Activated T-helper 1 cell treated with anti-CD3 and anti-CD28 coated beads, Interleukin-2, amount 50 U/mL, for 16 hours (primary cell): ENCODE measurements at places on chromosomes 5 and 9.

DNA sequence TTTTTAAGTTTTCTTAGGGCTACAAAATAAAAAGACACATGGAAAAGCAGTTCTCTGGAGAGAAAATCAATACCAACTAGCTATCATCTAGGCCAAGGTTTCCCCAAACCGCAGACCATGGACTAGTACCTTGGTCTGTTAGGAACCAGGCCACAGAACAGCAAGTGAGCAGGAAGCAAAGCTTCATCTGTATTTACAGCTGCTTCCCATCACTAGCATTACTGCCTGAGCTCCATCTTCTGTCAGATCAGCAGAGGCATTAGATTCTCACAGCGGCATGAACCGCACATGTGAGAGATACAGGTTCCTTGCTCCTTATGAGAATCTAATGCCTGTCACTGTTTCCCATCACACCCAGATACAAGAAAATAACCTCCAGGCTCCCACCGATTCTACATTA is 1907.6 kb upstream of the ACO1 start:
- DNase-seq: no peak

GRCh38 chr5:102668220-102668932 is 86.7 kb upstream of the PAM start:
- DNase-seq: no peak

GRCh38 chr9:108813951-108814601 is 41.7 kb downstream of the ACTL7B start:
- DNase-seq: no peak

GRCh38 chr5:157608972-157609565 is 33.5 kb upstream of the ADAM19 start:
- no peak for DNase-seq

DNA sequence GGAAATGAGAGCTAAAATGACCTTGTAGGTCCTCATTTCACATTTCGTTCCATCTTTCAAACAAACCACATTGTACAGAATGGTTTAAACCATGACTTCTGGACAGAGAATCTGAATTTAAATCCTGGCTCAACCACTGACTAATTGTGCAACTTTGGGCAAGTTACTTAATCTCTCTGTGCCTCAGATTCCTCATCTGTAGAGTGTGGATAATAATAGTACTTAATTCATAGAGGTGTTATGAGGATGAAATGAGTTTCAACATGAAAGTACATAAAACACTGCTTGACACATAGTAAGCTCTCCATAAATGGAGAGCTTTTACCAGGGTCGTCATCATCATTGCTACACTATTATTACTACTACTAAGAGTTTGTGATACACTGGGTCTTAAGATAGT is 46.3 kb upstream of the FOXE1 start:
- DNase-seq: no peak

DNA sequence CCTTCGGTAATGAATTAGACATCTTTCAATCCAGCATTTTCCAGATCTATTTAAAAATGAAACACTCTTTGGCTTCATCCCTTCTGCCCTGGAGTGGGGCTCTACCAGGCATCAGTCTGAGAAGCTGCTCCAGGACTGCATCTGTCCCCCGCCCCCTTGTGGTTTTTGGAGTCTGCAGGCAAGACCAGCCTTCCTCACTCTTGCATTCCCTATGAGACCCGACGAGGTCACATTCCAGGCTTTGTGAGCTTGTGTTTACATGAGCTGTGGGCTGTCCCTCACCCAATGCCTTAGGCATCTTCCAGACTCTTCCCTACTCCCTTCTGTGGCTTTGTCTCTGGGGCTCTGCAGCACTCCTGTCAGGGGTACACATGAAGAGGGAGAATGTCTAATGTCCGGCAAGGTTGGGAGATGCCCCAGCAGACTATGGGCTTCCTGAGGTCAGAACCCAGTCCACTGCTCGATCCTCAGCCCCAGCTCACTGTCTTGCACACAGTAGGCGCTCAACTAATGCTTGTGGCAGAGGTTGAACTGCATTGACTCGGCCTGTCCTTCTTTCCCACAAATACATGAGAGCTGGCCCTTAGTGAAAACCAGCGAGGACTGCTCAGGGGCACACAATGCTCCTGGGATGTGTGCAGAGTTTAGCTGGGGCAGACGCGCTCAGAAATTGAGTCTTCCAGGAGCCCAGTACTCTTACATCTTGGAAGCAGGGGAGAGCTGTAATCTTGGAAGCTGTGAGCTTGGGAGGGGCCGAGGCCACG is 11.7 kb upstream of the GADD45G start:
- DNase-seq: no peak

DNA sequence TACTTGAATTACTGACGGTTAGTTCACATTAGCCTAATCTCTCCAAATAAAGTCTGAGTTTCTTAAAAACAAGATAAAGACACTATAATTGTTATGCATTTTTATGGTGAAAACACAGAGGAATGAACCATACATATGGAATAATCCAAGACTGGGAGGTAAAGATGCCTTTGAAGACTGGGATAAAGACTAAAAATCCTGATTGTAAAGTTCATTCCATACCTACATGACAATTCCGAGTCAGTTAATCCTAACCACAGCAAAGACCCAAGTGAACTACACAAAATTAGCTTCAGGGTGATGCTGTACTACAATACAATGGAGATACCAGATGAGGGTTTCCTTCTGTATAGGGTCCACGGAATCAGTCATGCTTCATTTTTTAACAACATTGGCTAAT is 6.3 kb downstream of the AP3B1 start:
- DNase-seq: no peak

GRCh38 chr9:135340726-135341475 is 138.7 kb upstream of the PPP1R26 start:
- DNase-seq: no peak

- no peak for DNase-seq
Observed at GRCh38 chr5:87361536-87362213, 51.1 kb downstream of the CCNH start.
